Suprapubic skin (tissue), 4 donors: ENCODE measurements at places on chromosomes 3 and 15.

DNA sequence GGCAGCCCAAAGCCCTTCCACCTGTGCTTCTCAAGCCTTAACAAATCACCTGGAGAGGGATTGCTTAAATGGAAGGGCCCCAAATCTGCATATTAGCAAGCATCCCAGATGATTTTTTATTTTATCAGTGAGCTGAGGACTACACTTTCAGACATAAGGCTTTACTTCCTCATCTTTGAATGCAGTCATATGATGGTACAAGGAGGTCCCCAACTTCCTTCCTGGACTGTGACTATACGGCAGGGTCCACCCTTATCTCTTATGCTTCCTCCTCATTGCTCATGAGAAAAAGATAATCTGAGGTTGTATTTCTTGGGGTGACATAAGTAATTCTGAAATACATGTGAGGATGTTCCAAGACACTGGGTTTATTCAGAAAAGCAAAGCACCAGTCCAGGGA lies 13.7 kb upstream of the HEG1 start:
- DNase-seq = no peak

DNA sequence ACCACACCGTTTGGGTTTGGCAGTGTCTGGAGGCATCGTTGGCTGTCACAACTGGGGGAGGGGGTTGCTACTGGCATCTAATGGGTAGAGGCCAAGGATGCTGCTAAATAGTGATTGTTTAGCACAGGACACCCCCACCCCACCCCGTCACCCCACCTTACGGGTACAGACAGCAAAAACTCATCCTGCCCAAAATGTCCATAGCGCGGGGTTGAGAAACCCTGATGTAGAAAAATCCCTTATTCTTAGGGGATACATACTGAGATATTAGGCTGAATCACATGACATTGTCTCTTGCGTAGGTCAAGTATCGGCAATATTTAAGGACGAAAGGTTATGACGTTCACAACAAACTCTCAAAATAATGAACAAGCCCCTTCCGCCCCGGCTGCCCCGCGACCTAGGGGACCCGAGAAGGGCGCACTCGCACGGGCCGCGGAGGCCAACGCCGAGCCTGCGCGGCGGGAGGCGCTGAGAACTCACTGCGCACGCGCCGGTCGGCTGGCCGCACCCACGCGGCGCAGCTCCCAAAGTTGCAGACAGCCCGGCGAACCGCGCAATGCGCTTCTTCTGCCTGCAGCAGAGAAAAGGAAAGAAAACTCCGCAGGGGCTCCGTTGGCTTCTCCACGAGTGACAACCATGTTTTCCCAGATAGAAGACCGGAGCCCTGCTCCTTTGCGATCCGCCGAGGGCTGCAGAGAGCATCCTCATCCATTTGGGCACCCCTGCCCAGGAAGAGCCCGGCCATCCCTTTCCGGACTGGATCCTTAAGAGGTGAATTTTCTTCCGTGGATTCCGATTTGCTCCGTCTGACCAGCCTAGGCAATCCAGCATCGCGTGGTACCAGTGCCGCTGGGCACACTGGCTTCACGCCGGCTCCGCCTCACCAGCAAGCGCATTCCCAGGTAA lies 136.8 kb upstream of the CCDC54 start:
- peak; percentile 81 for DNase-seq

DNA sequence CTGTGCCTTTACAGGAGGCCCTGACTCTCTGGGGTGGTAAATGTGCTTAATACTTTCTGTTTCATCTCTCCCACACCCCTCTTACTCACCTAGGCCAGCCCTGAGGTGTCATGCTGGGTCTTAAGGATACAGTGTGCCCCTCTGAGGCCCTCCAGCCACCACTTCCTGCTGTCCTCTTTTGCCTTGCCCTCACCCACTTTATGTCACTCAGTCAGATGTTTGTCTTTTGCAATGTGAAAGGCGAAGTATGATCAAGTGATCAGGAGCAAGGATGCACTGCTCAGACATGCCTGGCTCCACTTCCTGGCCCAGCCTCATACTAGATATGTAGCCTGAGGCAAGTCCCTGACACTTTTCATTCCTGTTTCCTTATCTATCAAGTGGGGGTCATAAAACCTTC lies 339.0 kb upstream of the NR2E3 start:
- no peak for DNase-seq

GRCh38 chr3:60176614-60177013 lies 1074.6 kb downstream of the FHIT start:
- DNase-seq = no peak

DNA sequence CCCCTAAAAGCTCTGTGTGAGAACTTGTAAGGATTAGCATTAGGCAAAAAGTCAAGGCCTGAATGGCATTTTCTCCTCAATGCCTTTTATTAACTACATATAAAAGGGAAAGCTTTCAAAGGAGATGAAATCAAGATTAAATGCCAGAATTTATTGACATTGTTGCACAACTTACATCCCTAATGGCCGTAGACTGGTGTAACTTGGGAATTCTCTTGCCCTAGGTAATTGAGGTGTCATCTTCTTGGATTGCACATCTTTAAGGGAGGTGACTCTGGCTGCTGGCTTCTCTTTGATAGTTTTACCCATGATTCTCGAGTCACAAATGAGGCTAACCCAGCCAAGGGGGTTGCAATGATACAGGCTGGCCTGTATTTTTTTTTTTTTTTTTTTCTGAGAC lies 249.1 kb downstream of the TBL1XR1 start:
- no peak for DNase-seq

- no peak for DNase-seq
Measured at GRCh38 chr3:185308126-185308754, 54.4 kb upstream of the EHHADH start.

GRCh38 chr15:92076541-92076940 lies 223.0 kb downstream of the SLCO3A1 start:
- DNase-seq = peak; percentile 29
